Activated CD8-positive, alpha-beta memory T cell treated with anti-CD3 and anti-CD28 coated beads for 24 hours (primary cell): ENCODE measurements at places on chromosomes 12 and 14.

GRCh38 chr12:106816231-106816630 lies 41.7 kb downstream of the RIC8B start:
- DNase-seq: no peak

DNA sequence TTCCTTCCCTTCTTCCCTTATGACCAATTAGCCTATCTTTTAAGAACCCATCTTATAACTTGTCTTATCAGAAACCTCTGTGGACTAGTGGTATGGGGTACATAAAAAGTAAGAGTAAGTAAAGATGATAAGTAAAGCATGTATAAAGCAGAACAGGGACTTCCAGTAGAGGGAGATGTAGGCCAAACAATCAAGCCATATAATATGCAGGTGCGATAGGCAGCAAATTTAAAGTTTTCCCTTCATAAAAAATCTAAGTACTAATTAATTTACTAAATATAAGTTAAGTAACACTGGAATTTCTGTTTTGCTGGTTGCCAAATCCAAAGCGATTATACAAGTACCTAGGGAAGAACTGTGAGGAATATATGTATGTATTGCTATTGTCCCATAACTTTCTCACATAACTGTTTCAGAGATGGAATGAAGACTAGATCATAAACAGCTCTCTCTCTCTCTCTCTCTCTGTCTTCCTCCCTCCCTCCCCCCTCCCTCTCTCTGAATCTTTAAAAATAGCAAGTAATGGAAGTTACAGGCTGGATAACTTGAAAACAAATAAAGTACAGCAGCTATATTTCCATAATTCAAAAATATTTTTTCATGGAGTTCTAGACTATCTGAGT lies 25.7 kb downstream of the METTL25 start:
- no peak for DNase-seq

DNA sequence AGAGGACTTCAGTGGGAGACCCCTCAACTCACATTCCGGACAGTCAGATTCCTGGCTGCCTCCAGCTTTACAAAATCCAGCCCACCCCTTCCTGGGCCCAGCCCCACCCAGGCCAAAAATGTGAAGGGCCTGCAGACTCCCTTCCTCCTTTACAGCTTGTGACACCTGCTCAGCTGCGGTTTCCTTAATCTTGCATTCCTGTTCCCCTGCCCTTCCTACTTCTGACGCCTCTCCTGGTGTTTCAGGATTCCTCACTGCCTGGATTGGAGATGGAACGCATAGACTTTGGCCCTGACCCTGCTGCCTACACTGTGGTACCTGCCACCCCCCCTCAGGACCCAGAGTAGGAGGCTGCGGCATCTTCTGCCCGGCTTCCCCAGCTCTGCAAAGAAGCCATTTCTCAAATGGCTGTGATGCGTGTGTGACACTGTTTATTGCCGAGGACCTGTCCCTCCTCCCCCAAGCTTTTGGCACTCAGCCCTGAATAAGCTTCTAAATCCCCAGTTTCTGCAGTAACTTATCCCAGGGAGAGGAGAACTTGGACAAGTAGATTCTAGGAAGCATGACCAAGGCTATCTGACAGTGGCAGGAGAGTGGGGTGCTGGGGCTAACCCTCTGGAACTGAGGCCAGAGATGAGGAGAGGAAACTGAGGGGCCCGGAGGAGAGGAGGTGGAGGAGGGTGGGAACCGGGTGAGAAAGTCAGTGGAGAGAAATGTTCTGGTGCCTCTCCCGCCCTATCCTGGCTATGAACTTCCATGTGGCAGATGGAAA lies 24.9 kb upstream of the BCDIN3D start:
- DNase-seq: peak; percentile 52

DNA sequence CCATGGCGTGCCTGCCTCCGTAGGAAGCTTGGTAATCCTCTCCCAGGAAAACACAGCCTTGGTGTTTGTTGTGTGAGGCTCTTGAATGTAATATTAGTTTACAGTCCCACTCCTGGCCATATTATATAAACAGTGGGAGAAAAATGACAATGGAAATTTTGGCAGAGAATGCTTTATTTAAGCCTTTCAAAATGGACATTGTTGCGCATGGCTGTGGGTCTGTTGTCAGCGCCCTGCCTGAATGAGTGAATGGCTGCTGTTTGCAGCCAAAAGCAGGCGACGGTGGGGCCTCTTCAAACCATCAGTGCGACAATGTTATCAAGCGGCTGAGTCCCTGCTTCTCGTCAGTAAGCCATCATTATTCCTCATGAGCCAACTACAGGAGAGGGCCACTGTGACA lies 201.8 kb upstream of the RMST start:
- no peak for DNase-seq

DNA sequence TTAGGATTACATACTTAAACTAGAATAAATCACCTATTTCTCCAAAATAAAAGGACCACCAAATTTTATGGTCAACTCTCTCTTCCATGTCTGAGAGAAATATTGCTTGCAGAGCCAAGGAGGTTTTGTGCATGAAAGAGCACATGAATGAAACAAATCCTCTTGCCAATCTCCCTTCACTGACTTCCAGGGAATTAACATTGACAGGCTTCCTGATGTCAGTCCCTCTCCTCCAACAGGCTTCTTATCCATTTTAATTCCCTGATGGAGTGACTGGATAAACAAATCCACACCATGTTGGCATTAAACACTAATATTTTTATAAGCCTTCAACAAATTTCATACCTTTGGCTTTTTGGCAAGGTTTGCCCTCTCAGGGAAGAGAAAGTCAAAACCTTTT lies 45.3 kb upstream of the CNTN1 start:
- no peak for DNase-seq

GRCh38 chr12:5796171-5796958 lies 148.7 kb downstream of the ANO2 start:
- peak; percentile 61 for DNase-seq

GRCh38 chr14:40417777-40418401 lies 985.7 kb upstream of the FBXO33 start:
- DNase-seq: no peak

GRCh38 chr12:69337311-69338090 lies 10.7 kb upstream of the LYZ start:
- no peak for DNase-seq

- no peak for DNase-seq
These were observed 169.3 kb upstream of the AMIGO2 start for GRCh38 chr12:47249082-47249481.

- no peak for DNase-seq
These were observed 231.9 kb downstream of the SLC25A21 start for GRCh38 chr14:36940476-36940875.

GRCh38 chr14:59199205-59199604 lies 10.7 kb downstream of the DAAM1 start:
- DNase-seq: no peak

GRCh38 chr14:104054222-104054905 lies 31.1 kb upstream of the ASPG start:
- DNase-seq: no peak

DNA sequence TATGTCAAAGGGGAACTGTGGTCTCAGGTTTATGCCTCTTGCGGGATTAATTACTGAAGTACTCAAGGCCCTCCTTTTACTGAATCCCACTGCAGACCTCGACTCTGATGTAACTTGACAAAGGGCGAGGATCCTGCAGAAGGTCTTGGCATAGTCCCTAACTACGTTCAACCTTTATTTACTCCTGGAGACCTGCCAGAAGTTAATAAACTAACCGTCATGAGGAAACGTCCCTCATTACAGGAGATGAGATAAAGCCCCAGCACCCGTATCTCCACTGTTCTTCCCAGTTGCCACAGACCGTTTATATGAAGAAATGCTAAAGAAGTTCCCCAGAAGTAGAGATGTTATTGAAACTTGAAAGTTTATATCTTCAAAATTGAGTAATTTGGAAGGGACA lies 190.9 kb downstream of the ETV6 start:
- no peak for DNase-seq

DNA sequence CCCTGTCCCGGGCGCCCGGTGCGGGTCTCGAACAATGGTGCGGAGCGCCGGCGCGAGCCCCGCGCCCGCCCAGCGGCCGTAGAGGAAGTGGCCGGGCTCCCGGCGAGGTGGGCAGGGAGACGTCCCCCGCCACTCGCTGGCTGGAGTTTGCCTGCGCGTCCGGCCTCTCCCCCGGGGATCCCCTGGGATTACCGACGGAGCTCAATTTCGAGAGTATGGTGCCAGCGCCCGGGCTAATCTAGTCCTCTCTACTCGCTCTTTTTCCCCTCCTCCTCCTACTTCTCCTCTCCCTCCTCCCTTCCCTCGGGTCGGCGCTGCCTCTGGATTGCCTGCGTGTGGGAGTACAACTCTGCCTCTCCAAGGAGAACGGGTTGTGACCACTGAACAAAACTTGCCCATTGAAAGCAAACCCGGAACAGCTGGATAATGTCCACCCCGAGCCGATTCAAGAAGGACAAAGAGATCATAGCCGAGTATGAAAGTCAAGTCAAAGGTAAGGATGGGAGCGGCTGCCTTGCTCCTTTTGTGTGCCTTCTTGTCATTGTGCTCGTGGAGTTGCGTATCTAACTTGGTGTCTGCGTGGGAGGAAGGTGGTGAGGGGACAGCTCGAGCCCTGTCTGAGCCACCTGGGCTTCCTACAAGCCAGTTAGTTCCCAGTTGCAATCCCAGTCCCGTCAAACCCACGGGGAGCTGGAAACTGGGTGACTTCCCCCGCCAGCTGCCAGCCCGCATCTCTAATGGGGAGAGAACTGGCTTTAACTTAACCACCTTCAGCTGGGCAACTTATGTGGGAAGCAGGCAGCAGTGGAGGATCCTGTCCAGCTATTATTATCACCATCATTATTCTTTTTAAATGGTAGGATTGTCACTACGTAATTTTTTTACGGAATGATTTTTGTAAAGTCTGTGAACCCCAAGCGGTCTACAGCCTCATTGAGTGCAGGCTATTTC lies at the start of gene SRGAP1:
SRGAP1 (plus strand) TSS at position 310 of the 951 bp plus-strand sequence; CDS start at position 427, 117 bp downstream.
- DNase-seq: peak; percentile 70

GRCh38 chr12:62301080-62301798 lies 41.0 kb downstream of the USP15 start:
- no peak for DNase-seq

DNA sequence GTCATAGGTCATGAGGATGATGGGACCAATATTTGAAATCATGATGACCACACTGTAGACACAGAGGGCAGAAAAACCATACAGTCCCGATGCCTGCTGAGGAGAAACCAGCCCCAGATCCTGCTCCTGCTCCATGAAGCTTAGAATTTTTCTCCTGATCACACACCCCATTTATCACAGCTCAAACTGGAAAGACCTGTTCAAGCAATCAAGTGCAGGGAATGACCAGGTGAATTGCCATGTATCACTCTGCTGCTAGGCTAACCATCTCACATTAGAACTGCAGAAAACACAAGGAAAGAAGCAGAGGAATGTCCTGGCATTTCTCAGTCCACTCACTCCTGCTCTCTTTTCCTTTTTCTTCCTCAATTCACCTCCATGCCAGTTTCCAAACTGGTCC lies 18.1 kb downstream of the MANSC1 start:
- no peak for DNase-seq

- DNase-seq: no peak
These were observed 61.8 kb downstream of the GCH1 start for GRCh38 chr14:54840798-54841197.

DNA sequence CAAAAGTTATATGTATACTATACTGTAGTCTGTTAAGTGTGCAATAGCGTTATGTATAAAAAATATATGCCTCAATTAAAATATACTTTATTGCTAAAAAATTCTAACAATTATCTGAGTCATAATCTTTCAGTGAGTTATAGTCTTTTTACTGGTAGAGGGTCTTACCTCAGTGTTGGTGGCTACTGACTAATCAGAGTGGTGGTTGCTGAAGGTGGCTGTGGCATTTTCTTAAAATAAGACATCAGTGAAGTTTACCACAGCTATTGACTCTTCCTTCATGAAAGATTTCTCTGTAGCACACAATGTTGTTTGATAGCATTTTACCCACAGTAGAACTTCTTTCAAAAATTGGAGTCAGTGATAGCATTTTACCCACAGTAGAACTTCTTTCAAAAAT lies 23.4 kb downstream of the POLR3B start:
- no peak for DNase-seq

- DNase-seq: no peak
These were observed 706.9 kb upstream of the STXBP6 start for GRCh38 chr14:25756876-25757275.

GRCh38 chr14:95098984-95099599 lies 58.2 kb downstream of the DICER1 start:
- no peak for DNase-seq

GRCh38 chr12:127888943-127889719 lies 377.8 kb upstream of the TMEM132C start:
- DNase-seq: no peak

GRCh38 chr12:95773320-95773719 lies 17.2 kb downstream of the NTN4 start:
- DNase-seq: no peak

DNA sequence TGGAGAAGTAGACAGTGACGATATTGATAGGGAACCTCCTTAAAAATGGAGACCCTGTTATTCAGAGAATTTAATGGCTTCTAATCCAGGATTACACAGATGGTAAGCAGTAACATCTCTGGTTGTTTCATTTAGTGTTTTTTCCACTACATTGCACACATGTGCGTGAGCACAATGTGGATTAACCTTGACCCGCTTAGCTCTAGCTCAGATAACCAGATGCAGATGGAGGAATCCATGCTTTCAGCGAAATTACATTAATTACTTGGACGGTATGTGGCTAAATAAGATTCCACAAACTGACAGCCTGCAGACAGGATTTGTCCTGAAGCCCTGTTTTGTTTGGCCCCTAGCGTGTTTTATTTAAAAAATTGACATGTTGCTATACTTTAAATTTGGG lies 378.4 kb downstream of the CCDC91 start:
- DNase-seq: no peak

GRCh38 chr12:67795236-67795635 lies 146.7 kb downstream of the DYRK2 start:
- DNase-seq: no peak

GRCh38 chr14:97709552-97709951 lies 912.4 kb downstream of the VRK1 start:
- DNase-seq: no peak

DNA sequence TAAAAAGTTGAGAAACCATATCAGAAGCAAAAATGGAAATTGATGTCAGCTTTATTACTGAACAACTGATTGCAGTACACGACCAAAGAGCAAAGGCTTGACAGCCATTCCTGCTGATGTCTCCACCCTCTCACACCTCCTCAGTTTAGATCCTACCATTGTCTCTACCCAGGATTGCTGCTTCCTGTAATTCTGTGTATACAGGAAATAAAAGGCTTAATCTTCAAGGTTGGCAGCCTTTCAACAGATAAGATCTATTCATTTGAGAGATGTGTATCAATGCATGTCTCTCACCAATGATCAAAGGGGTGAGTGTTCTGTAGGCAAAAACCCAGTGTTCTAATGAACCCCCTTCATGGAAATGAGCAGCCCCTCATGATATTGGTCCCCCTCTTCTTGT lies 27.0 kb downstream of the SLCO1C1 start:
- no peak for DNase-seq

DNA sequence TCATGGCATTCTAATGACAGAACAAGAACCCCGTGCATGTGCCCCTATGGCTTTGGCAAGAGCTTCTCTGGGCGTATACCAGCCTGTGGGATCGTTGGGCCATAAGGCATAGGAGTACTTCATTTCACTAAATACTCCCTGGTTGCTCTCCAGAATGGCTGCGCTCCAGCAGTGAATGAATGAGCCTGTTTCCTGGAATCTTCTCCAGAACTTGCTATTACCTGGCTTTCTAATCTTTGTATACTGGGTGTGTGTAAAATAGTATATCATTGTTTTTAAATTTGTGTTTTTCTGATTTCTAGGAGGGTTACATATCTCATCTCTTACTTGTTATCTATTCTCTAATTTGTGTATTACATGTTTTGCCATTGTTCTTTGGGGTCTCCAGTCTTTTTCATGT lies 28.6 kb upstream of the EMP1 start:
- DNase-seq: no peak

- DNase-seq: no peak
These were observed 23.5 kb downstream of the CALCOCO1 start for GRCh38 chr12:53703756-53704155.
